ENCODE measurements at places on chromosomes 11 and 22. TPM values are rescaled to one million over a fixed set of nuclear protein-coding genes. Genes with fewer than 3 reads are reported as not detected.

Gene B3GAT1
- total RNA-seq: 7.8 TPM

Gene PITPNB
- 37.5 TPM for total RNA-seq

Gene BCO2
- 26.6 TPM for total RNA-seq

Gene MUC5AC
- not detected for total RNA-seq

Gene CECR2
- 3.6 TPM for total RNA-seq

Gene PAX6
- not detected for total RNA-seq

Gene DUSP8
- 10.8 TPM for total RNA-seq

DNA sequence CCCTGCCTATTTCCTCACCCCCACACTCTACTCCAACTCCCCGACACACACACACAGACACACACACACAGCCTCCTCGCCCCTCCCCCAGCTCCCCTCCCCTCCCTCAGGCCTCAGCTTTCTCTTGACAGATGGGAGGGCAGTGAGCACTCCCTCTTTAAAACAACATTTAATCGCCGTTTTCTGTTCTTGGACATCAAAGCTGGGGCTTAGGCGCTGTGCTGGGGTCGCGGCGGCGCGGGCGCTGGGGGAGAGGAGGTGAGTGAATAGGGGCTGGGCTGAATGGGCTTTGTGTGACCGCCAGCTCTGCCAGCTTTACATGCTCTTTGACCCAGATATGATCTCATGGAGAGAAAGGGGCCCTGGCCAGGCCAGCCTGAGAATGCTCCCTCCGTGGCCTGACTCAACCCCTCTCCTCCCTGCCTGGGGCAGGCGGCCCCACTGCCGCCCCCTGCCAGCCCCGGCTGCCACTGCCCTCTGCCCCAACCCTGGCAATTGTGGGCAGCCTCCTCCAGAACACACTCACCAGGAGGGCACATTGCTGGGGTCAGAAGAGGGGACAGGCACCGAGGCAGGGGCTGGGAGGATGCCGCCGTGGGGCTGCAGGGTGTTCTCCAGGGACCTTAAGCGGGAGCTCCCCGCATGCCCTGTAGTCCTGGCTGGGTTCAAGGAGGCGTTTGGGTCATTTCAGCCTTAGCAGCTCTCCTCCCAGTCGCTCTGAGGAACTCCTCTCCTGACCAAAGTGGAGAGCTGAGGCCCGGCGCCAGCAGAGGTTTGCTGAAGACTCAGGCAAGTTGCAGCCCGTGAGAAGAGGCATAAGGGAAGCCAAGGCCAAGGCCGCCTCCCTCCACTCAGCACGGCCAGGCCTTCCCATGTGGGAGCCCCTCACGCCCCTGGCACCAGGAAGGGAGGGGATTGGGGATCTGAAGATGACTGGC, 38.3 kb upstream of the NNMT start:
- peaks cover 37% of the 10 kb centered on the region for H3K4me1 ChIP-seq
- H3K36me3 ChIP-seq: peaks cover 30% of the 10 kb centered on the region
- no peaks in the 10 kb centered on the region for H3K27me3 ChIP-seq
- no peak overlapping the region for H3K4me3 ChIP-seq

- peak overlapping the region; percentile 15 for H3K27ac ChIP-seq
- no peak for DNase-seq
- H3K4me3 ChIP-seq: no peak overlapping the region
Measured at GRCh38 chr11:66328031-66328301, 8.3 kb downstream of the RIN1 start.

- H3K27ac ChIP-seq: peak overlapping the region; percentile 57
- H3K4me1 ChIP-seq: no peaks in the 10 kb centered on the region
- H3K4me3 ChIP-seq: no peak overlapping the region
- no peaks in the 10 kb centered on the region for H3K36me3 ChIP-seq
Measured at GRCh38 chr22:31148488-31148887, 8.2 kb upstream of the PLA2G3 start.

GRCh38 chr11:102007567-102008437, 39.4 kb upstream of the CFAP300 start:
- no peak for DNase-seq
- H3K36me3 ChIP-seq: no peaks in the 10 kb centered on the region
- H3K4me3 ChIP-seq: no peak overlapping the region
- H3K27ac ChIP-seq: no peak overlapping the region
- no peaks in the 10 kb centered on the region for H3K27me3 ChIP-seq

DNA sequence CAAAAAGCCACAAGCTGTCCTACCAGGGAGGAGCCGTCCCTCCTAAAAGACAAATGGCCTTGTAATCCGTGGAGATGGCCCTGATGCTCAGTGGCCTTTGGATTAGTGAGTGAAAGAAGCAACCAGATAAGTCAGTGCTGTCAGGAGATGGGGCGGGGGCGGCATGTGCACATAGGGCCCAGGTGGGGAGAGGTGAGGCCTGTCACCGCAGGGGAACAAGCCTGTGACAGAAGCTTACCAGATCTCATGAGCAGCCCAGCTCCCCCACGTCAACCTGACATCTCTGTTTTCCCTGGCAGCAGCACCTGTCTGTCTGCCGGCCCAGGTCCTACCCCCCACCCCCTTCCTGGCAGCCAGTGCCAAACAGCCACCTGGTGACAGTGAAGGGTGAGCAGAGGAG, 162.6 kb downstream of the BUD13 start:
- H3K36me3 ChIP-seq: no peaks in the 10 kb centered on the region
- no peak overlapping the region for H3K27ac ChIP-seq
- DNase-seq: no peak
- H3K4me3 ChIP-seq: no peak overlapping the region

DNA sequence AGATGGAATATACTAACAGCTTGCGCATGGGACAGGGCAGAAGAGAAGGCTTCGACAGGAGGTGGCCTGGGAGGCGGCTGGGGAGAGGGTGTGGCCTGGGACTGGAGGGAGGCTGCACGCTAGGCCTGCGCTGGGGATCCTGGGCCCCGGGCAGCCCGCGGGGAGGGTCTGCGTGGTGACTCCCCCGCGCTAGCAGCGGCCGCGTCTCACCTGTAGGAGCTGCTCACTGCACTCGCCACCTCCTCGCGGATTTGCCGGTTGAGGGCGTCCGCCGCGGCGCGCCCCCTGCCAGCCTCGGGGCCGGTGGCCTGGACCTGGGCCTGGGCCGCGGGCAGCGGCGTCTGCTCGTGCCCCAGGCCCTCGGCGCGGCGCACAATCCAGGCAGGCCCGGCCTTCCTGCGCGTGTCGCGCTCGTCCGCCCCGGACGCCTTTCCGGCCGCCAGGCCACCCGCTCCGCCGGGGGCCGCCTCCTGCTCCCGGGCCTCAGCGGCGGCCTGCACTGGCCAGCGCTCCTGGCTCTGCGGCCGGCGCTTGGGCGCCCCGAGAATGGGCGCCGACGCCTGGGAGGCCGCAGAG, 1.5 kb downstream of the MAP6 start:
- no peaks in the 10 kb centered on the region for H3K36me3 ChIP-seq
- peaks cover 19% of the 10 kb centered on the region for H3K4me1 ChIP-seq
- H3K4me3 ChIP-seq: peak overlapping the region; percentile 43
- H3K27ac ChIP-seq: no peak overlapping the region

DNA sequence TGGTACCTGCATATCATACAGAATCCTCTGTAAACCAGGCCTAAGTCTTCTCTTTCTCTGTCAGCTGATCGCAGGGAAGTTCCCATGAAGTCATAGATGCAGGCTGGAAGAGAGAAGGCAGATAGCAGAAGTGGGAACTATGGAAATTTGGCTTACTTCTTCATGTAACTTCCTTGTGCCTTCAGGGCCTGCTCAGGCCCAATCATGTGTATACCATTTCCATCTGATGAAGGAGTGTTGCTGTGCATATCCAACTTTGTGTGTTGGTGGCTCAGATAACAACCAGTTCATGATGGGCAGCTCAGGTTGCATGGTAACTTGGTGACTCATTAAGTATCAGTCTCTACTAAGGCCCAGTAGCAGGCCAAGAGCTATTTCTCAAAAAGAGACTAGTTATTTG, 53.1 kb upstream of the CEP295 start:
- no peak for DNase-seq
- H3K27me3 ChIP-seq: no peaks in the 10 kb centered on the region
- H3K4me1 ChIP-seq: no peaks in the 10 kb centered on the region

DNA sequence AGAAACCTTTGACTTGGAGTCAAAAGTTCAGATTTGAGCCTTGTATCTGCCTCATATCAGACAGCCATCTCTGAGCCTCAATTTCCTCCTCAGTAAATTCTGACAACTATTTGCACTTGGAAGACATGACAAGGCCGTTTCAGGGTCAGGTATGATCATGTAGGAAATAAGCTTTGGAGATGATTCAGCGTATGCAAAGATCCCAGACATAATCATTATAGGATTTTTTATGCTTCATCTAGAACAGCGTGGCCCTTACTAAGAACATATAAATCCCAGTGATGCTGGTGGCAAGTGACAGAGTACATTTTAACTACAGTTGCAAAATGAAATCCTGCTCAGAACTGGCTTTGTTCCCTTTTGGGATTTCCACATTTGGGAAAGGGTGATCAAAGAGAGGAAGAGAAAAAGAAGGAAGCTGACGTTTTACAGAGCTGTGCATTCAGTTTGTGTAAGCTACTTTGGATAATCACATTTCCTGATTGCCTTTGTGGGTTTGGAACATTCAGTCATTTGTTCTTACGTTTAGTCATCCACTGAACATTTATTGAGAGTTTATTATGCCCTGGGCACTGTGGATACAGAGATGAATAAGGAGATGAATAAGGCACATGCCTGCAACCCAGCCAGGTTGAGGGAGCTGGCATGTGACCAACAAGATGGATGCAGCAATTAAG, 81.9 kb upstream of the HEPHL1 start:
- no peaks in the 10 kb centered on the region for H3K36me3 ChIP-seq
- DNase-seq: no peak
- H3K4me1 ChIP-seq: no peaks in the 10 kb centered on the region

DNA sequence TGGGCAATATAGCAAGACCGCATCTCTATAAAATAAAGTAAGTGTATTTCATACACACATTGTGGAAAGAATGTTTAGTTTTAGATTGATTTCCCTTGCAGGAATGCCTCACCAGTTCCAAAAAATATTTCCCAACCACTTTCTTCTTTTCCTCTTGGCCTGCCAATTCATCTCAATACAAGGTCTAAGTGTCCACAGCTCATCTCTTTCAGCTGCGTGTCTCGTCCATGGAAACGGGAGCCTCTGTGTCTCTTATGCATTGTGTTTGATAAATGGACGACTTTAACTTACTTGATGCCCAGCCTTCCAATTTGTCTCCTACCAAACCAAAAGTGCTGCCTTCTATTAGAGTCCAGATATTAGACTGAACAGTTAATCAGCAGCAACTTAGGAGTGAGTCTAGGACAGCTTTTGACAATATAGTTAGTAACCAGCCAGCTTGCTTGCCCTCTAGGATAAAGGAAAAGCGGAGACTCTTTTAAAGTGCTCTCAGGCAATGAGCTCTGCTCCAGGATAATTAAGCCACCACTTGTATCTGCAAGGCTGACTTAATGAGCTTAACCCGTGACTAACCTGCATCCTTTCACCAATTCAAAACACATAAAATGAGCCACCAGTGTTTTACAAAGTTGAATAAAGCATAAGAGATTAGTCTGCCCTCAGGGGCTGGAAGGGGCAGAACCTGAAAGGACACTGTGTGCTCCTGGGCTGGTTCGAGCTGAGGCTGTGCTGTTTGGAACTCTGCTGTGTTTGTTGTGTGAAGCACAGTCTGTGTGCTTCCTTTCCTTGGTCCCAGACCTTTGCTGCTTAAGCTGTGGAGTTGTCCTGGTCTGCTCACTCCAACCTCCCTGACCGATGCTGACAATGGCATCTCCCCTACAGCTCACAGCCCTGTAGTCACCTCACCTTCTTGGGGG, 27.5 kb downstream of the FBXO7 start:
- no peaks in the 10 kb centered on the region for H3K27me3 ChIP-seq
- no peaks in the 10 kb centered on the region for H3K4me1 ChIP-seq
- no peak overlapping the region for H3K4me3 ChIP-seq
- no peaks in the 10 kb centered on the region for H3K36me3 ChIP-seq
- DNase-seq: no peak

DNA sequence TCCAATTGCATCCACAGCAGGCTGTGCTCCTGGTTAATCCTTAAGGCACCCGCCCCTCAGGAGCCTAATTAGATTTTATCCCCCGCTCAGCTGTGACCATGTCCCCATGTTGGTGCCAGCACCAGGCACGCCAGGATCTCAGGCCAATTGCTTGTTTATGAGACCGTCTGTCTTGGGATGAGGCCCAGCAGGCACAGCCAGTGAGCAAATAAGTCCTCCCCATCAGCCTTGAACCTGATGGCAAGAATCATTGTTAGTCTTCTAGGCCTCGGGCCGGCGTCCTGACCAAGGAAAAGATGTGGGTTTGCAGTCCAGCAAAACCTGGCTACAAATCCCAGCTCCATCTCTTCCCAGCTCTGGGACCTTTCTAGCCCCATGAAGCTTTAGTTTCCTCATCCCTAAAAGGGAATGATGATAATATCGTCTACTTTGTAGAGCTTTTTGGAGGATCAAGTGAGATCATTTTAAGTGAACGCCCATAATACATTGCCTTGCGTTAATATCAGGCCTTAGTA, 57.3 kb downstream of the TP53I11 start:
- H3K4me3 ChIP-seq: no peak overlapping the region
- H3K4me1 ChIP-seq: peaks cover 15% of the 10 kb centered on the region
- no peaks in the 10 kb centered on the region for H3K27me3 ChIP-seq
- no peaks in the 10 kb centered on the region for H3K36me3 ChIP-seq
- H3K27ac ChIP-seq: peak overlapping the region; percentile 31
- no peak for DNase-seq

DNA sequence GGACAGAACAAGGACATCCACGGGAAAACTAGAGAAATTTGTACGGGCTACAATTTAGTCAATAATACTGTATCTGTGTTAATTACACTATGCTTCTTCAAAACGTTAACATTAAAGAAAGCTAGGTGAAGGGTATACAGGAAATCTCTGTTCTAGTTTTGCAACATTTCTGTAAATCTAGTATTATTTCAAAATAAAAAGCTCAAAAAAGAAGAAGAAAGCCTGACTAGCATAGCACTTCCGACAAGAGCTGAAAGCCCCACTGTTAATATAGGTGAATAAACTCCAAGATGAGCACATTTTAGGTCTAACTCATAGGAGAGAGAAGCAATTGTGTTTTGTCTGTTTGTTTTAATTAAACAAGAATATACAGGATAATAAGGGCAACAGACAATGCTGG, 299.7 kb downstream of the TTC28 start:
- no peaks in the 10 kb centered on the region for H3K27me3 ChIP-seq
- H3K36me3 ChIP-seq: no peaks in the 10 kb centered on the region
- DNase-seq: no peak

DNA sequence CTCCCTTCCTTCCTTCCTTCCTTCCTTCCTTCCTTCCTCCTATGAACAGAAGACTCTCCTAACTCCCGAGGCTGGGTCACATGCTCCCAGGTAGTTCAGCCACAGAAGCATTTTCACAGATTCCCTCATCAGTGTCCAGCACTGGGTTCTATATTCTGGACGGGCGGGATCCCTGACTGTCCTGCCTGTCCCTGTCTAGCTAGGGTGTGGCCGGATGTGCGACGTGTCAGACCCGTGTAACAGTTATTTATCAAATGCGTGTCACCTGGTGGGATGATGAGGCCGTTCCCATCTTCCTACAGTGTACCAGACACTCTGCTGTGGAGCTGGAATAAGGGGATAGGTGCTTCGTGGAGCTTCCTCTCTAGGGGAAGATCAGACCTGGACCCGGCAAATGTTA, 901.0 kb downstream of the BRD1 start:
- no peak overlapping the region for H3K27ac ChIP-seq
- DNase-seq: no peak
- H3K4me1 ChIP-seq: peaks cover 10% of the 10 kb centered on the region
- no peaks in the 10 kb centered on the region for H3K36me3 ChIP-seq
- no peaks in the 10 kb centered on the region for H3K27me3 ChIP-seq

GRCh38 chr22:44304354-44304753, 8.4 kb downstream of the SHISAL1 start:
- H3K4me3 ChIP-seq: no peak overlapping the region
- DNase-seq: no peak
- H3K27ac ChIP-seq: no peak overlapping the region
- H3K36me3 ChIP-seq: no peaks in the 10 kb centered on the region
- no peaks in the 10 kb centered on the region for H3K27me3 ChIP-seq
- H3K4me1 ChIP-seq: no peaks in the 10 kb centered on the region

Data from tibial nerve (tissue), 4 donors.